ENCODE measurements at places on chromosomes 1 and 21.

- no peak for DNase-seq
Observed at GRCh38 chr1:212531796-212532195, 76.8 kb upstream of the ATF3 start.

- DNase-seq: no peak
Observed at GRCh38 chr1:38558500-38559445, 300.8 kb downstream of the RRAGC start.

GRCh38 chr1:199352351-199352750 is 675.2 kb upstream of the NR5A2 start:
- no peak for DNase-seq

- no peak for DNase-seq
Observed at GRCh38 chr1:94456736-94457135, 38.5 kb downstream of the ABCD3 start.

DNA sequence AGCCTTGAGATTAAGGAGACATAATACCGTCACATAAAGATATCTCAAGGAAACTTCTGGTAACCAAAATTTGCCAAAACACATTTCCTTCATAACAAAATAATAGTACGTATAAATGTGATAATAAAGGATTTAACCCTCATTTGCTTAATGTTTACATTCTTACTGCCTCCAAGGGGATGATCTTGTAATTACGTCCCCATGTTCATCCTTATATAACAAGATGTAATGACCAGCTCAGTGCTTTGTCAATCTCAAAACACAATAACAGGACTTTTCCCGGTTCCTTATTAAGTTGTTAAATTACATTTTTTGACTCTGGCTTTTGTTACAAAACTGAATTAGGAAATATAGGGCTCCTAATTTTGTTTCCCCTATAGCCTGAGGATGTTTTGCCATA is 41.3 kb upstream of the UHMK1 start:
- no peak for DNase-seq

DNA sequence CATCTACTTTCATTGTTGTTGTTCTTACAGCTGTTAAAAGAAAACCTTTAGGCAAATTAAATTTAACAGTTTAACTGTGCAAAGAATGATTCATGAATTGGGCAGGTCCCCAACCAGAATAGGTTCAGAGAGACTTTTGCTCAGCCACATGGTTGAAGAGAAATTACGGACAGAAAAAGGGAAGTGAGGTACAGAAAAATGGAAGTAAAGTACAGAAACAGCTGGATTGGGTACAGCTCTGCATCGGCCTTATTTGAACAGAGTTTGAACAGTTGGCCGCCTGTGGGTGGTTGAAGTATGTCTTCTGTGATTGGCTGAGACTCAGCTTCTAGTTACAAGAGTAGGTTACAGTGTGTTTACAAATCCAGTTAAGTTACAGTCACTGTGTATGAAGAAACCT is 210.1 kb downstream of the FGGY start:
- no peak for DNase-seq

- no peak for DNase-seq
Observed at GRCh38 chr1:214525535-214526019, 25.8 kb downstream of the PTPN14 start.

GRCh38 chr1:42886800-42887199 is 40.4 kb downstream of the ZNF691 start:
- DNase-seq: no peak

- DNase-seq: peak; percentile 7
Observed at GRCh38 chr1:117512728-117513321, 93.0 kb upstream of the TENT5C start.

- DNase-seq: no peak
Observed at GRCh38 chr1:25210728-25211127, 21.6 kb downstream of the SYF2 start.

GRCh38 chr1:37177230-37177864 is 143.0 kb upstream of the GRIK3 start:
- peak; percentile 53 for DNase-seq

- no peak for DNase-seq
Observed at GRCh38 chr1:230896779-230897178, 28.5 kb upstream of the C1orf198 start.

- peak; percentile 85 for DNase-seq
Observed at GRCh38 chr1:180343921-180344769, 114.1 kb downstream of the LHX4 start.

DNA sequence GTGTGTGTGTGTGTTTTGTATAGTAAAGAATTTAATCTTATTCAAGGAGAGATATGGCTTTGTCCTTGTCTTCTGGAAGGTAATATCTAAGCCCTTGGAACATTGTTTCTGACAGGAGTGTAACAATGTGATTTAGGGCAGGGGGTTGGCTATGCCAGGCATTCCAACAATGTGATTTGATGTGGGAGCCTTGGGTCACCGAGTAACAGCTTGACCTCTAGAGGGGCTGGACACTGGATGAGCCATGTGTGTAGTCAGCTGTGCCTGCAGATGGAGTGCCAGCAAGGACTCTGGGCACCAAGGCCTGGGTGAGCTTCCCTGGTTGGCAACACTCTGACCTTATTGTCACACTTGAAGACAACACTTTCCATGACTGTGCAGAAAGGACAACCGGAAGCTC is 336.1 kb upstream of the ZP4 start:
- DNase-seq: no peak

GRCh38 chr1:48596046-48596445 is 124.0 kb upstream of the SPATA6 start:
- DNase-seq: no peak

- DNase-seq: no peak
Observed at GRCh38 chr21:32472890-32473765, 60.6 kb downstream of the EVA1C start.

- DNase-seq: no peak
Observed at GRCh38 chr1:99935534-99935933, 34.3 kb upstream of the SLC35A3 start.

- no peak for DNase-seq
Observed at GRCh38 chr1:92822879-92823278, 9.0 kb upstream of the RPL5 start.

- peak; percentile 67 for DNase-seq
Observed at GRCh38 chr1:68495968-68496679, 758 bp downstream of the DEPDC1 start.

DNA sequence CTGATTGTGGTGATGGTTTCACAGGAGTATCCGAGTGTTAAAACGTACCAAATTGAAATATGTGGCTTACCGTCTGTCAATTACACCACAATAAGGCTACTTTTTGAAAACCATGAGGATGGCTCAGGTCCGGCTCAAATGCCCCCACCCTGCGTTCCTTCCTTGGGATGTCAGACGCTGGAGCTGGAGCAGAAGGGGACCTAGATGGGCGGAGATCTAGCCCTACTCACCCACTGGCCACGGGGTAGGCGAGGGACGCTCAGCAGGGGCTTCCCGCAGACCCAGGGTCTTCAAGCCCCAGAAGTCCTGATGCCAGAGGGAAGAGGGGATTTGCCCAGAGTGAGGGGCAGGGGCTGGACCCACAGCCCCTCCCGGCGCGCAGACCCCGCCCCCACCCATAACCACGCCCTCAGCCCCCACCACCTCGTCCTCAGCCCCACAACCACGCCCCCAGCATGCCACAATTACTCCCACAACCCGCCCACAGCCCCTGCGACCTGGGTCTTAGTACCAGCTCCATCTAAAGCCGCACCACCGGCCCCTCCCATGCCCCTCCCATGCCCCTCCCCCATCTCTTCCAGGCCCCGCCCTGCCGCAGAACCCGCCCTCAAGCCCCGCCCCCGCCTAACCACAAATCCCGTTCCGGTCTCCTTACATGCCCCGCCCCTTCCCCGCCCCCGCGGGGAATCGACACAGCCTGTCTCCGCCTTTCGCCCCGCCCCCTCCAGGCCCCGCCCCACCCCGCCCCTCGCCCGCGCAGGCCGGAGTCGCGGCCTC is at the start of gene LRRC3:
LRRC3 (plus strand) TSS at position 764 of the 777 bp plus-strand sequence. CDS start 1,135 bp downstream, outside the sequence.
- peak; percentile 18 for DNase-seq

DNA sequence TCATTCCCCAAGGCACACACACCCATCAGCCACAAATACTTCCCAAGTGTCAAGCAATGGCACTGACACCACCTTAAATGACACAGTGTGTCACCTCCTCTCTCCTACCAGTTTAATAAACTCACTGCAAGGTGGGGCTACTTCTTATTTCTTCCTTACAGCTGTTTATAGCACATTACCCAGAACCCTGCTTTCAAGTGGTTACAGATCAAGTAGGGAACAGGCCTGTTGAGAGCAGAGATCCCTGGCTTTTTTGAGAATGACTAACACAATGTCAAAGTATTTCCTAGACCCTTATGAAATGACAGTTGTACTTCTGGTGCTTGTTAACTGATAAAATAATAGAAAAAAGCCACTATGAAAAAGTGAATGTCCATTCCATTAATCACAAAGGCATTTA is 19.8 kb downstream of the ZBTB17 start:
- no peak for DNase-seq

- no peak for DNase-seq
Observed at GRCh38 chr1:43832998-43833397, 100.6 kb upstream of the ARTN start.

DNA sequence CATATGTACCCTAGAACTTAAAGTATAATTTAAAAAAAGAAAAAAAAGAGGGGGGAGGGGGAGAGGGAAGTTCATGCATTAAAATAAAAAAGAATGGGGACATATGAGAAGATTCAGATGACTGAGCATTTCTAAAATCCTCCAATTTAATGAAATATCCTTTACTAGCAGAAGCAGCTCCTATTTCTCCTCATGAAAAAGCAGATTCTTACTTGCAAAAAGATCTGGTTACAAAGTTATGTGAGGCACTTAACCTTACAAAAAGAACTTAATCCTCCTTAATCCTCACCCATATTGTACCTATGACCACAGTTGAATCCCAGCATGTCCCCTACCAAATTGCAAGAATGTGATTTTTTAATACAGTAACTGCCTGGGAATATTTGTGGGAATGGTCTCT is 298.5 kb downstream of the SRGAP2C start:
- DNase-seq: no peak

DNA sequence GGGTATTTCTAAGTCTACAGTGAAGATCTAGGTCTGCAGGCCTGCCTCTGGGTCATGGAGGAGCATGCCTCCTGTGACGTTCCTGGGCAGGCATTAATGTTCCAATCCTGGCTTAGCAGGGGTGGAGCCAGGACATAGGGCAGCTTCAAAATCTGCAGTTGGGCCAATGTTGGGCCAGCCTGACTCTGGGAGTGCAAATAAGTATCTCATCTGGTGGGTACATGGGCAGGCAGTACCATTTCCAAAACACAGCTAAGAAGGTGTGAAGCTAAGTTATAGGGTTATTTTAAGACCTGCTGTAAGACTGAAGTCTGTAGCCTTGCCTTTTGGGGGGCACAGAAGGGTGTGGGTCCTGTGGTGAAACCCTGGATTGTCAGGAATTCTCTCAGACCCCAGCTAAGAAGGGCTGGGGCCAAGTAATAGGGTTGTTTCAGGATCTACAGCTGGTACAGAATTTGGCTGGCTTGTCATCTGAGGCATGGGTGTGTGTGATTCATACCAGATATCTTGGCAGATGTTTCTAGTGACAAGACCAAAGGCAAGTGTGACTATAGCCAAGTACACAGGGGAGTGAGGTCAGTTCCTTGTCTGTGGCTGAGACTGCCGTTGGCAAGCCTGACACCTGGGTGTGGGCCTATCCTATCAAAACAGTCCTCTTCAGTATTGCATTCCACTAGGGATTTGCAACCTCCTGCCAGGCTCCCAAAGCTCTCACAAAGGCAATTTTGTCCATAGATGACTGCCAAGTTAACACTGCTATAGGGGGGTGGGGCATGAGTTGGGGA is 468.7 kb upstream of the B3GALT2 start:
- no peak for DNase-seq

DNA sequence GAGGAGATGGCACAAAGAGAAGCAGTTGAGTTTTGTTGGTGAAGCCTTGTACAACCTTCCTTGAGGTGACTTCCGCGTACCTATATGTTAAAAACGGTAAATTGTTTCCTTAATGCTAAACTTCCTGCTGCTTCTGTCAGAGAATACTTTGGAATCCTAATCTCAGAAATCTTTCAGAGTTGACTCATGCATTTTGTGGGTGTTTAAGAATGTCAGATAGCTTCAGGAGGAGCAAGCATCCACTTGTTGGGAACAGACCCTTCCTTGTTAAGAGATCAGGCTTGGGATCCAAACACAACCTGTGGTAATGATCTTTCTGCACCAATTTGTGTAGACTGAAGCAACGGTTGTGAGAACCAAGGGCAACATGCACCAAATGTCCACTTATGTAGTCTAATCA is 29.5 kb downstream of the AK4 start:
- DNase-seq: no peak

DNA sequence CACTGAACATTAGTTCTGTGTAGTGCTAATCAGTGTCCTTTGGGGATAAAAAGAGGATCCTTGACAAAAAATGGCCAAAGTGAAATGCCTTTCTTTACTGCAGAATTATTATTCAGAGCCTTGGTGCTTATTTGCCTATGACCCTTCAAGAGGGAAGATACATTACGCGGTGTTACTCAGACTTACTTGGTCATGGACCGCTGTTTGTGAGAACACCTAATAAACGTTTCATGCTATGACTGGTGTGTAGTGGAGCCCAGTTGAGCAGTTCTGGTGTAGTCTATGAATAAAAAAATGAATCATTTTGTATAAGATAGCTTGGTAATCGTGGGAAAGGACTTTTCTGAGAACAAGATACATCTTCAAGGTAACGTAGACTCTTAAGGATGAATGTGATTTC is 8.3 kb downstream of the NFYC start:
- DNase-seq: no peak

DNA sequence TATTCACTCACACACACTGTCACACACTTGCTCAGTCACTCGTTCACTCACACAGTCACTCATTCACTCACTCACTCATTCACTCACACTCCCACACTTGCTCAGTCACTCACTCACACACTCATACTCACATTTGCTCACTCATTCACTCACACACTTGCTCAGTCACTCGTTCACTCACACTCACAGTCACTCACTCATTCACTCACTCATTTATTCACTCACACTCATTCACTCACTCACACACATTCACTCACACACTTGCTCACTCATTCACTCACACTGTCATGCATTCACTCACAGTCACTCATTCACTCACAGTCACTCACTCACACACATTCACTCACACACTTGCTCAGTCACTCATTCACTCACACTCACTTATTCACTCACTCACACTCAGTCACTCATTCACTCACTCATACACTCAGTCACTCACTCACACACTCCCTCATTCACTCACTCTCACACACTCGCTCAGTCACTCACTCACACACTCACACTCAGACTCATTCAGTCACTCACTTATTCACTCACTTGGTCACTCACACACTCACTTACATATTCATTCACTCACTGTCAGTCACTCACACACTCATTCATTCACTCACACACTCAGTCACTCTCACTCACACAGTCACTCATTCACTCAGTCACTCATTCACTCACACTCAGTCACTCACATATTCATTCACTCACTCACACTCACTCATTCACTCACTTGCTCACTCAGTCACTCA is 167.0 kb upstream of the C1orf174 start:
- no peak for DNase-seq

GRCh38 chr21:20739421-20739820 is 258.8 kb upstream of the NCAM2 start:
- no peak for DNase-seq
